ENCODE measurements at places on chromosomes 5 and 9.

DNA sequence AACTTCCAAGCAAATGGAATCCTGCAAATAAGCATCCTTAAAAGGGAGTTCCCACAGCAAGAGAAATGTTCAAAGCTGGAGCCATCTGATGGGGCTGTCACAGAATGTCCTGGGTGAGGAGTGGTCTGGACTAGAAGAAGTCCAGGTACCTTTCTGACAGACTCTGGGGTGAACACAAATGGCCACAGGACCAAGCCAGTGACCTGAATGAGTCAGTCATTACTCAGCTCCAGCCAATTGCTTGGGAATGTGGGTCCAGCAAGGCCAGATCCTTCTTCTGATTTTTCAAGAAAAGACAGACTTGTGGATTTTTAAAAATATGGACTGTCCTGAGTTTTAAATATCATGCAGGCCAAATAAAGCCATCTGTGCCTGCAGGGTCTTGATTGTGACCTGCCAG, 30.1 kb downstream of the GALNT10 start:
- no peak for DNase-seq

DNA sequence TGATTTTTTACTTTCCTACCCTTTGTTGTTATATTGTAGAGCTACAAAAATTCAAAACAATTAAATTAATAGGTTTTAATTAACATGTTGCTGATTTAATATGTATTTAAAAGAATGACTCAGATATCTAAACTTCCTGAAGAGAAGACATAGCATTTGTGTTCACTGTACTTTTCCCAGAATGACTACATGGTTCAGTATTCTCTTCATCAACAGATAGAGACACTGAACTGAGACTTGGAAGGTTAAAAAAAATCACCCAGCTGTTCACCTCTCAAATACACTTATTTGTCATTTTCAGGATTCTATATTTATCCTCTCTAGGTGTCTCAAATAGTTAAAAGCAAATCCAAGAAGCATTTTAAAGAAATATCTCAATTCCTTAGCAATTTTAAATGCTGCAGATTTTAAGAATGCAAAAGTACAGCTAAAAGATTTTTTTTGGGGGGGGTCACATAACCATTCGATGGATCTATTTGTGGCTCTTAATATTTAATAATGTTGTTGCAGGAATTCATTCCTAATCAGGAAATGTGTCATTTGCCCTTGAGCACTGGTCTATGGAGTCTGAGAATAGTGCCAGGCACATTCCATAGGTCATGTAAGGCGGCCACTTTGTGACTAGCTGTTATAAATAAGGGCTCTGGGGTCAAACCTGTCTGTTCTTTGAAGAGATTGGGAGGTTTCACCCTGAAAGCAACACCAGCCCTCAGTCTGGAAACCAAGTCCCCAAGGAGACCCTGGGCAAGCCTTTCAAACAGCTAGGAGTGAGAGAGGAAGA, 463.1 kb downstream of the NR2F1-AS1 start:
- DNase-seq = no peak

GRCh38 chr9:87527211-87527916, 29.7 kb downstream of the DAPK1 start:
- DNase-seq = no peak

- DNase-seq = no peak
Observed at GRCh38 chr9:116237456-116237855, 83.9 kb downstream of the PAPPA start.

- no peak for DNase-seq
Observed at GRCh38 chr5:60010328-60010727, 116.8 kb upstream of the PDE4D start.

- DNase-seq = no peak
Observed at GRCh38 chr5:173313351-173313801, 14.8 kb downstream of the STC2 start.

DNA sequence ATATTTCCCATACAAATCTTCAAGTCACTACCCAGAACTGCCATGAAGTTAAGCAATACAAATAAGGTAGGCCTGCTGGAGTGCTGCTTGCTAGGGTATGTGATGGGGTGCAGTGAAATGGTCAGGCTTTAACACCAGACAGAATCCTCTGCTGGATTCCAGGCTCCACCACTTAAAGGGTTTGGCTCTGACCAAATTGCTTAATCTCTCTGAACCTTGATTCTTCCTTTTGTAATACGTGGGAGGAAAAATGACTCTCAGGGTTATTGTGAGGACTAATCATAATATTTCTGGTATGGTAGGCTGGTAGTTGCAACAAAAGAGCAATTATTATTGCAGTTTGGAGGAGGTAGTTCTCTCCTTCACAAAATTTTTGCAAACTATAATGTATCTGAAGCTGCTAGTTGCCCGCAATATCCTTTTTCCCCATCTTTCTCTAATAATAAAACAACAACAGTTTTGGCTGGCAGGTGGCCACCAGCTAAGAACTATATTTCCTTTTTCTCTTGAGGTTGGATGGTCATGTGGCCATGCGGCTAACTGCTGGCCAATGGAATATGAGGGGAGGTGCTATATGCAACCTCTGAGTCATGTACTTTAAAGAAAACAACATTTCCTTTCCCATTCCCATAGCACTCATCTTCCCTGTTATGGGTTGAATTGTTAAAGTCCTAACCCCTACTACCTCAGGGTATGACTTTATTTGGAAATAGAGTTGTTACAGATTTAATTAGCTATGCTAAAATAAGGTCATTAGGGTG, 44.1 kb downstream of the CCL28 start:
- DNase-seq = no peak

Data from T follicular helper cell (primary cell).